Stimulated activated CD8-positive, alpha-beta memory T cell treated with anti-CD3 and anti-CD28 coated beads, Interleukin-7, amount 100 ng/mL, for 24 hours (primary cell): ENCODE measurements at places on chromosomes 11 and 22.

- no peak for DNase-seq
These were observed 73.6 kb downstream of the MICAL3 start for GRCh38 chr22:17950651-17951214.

DNA sequence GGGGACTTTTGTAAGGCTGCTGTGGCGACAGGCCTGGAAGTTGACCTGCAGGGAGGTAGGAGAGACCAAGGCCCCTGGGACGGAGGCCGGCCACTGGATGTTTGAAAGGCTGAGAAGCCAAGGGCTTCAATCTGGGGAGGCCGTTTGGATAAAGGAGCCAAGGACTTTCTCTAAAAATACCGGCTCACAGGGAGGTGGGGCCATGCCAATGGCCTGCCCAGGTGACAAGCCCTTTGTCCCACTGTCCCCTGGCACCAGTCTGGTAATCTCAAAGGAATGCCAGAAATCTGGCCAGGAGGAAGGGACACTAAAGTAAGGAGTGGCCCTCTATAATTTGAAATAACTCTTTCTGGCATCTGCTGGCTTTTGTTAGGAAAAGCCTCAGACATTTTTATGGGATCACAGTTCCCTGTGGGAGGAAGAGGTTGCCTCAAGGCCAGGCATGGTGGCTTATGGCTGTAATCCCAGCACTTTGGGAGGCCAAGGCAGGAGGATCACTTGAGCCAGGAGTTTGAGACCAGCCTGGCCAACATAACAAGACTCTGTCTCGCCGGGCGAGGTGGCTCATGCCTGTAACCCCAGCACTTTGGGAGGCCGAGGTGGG is 1.9 kb upstream of the CHKA start:
- no peak for DNase-seq

- no peak for DNase-seq
These were observed 300.5 kb downstream of the NTM start for GRCh38 chr11:131670876-131671275.

- no peak for DNase-seq
These were observed 117.3 kb downstream of the TTC28 start for GRCh38 chr22:28562324-28562723.

GRCh38 chr22:35344956-35345690 is 35.8 kb upstream of the HMOX1 start:
- DNase-seq = no peak
